Activated naive CD4-positive, alpha-beta T cell treated with anti-CD3 and anti-CD28 coated beads for 36 hours (primary cell): ENCODE measurements at places on chromosomes 6 and 20. TPM values are rescaled to one million over a fixed set of nuclear protein-coding genes. Genes with fewer than 3 reads are reported as not detected.

DNA sequence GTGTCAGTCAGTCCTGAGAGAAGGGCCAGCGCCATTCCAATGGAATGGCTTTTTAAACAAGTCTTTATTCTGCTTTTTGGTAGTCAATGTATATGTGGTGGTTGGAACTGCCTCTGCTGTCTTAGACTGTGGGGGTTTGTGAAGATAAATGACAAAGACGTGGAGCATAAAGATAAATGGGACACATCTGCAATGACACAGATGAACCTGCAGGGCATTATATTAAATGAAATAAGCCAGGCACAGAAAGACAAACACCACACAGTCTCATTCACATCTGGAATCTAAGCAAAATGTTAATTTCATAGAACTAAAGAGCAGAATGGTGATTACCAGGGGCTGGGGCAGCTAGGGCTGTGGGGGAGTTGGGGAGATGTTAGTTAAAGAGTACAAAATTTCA, 912.8 kb upstream of the MAN1A1 start:
- H3K36me3 ChIP-seq: no peaks in the 10 kb centered on the region
- H3K4me1 ChIP-seq: no peaks in the 10 kb centered on the region
- no peak overlapping the region for H3K27ac ChIP-seq
- H3K27me3 ChIP-seq: no peaks in the 10 kb centered on the region

DNA sequence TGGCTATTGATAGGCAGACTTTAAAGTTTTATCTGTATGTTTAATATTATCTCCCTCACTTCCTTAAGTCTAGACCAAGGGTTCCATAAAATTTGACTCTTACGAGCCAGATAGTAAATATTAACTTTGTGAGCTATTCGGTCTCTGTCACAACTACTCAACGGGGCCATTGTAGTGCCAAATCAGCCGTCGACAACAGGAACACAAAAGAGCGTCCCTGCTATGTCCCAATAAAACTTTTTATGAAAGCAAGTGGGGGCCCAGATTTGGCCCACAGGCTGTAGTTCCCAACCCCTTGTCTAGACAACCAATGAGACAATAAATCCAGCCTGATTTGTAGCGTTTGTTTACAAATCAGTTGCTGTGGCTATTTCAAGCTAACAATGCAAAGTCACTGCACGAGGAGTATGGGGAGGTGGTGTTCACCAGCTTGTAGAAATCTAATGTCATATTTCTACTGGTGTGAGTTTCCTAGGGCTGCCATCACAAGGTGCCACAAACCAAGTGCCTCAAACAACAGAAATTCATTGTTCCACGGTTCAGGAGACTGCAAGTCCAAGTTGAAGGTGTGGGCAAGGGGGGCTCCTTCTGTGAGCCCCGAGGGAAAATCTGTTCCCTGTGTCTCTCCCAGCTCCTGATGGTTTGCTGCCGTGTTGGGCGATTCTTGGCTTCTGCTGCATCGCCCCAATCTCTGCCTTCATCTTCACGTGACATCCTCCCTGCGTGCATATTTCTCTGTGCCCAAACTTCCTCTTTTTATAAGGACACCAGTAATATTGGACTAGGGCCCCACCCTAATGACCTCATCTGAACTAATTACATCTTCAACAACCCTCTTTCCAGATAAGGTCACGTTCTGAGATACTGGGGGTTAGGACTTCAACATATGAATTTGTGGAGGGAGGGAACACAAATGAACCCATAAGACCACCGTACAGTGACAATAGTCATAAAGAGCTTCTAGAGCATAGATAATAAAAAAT, 356.0 kb upstream of the JARID2 start:
- H3K36me3 ChIP-seq: no peaks in the 10 kb centered on the region
- no peaks in the 10 kb centered on the region for H3K4me1 ChIP-seq
- no peak for DNase-seq
- H3K27ac ChIP-seq: no peak overlapping the region
- H3K27me3 ChIP-seq: no peaks in the 10 kb centered on the region

DNA sequence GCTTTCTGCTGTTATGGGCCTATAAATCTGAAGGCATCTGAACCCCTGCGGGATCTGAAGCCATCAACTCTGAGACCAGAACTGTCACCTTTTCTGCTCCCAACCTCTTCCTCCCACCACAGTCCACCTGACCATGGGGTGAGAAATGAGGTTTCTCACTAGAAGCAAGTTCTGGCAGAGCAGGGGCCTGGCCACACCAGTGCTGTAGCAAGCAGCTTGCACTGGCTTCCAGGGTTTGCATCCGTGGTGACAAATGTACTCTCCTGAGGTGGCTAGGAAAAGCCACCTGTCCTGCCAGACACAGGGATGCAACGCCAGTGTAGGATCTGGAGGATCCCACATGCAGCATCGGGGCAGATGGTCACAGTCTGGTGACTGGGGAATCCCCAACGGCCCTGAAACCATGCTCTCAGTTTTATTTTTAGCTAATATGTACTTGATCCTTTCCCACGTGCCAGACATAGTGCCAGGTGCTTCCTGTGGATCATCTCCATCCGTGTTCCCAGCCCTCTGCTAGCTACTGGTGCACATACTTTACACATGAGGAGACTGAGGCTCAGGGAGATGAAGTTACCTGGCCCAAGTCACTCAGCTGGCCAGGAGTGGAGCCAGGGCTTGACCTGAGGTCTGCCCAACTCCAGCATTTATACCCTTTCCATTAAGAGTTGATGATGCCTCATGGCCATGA, 122.1 kb upstream of the SPACA1 start:
- no peak overlapping the region for H3K4me3 ChIP-seq
- no peaks in the 10 kb centered on the region for H3K36me3 ChIP-seq
- no peak overlapping the region for H3K27ac ChIP-seq
- no peaks in the 10 kb centered on the region for H3K4me1 ChIP-seq
- H3K27me3 ChIP-seq: peaks cover 4% of the 10 kb centered on the region

- H3K27me3 ChIP-seq: no peaks in the 10 kb centered on the region
- peaks cover 12% of the 10 kb centered on the region for H3K4me1 ChIP-seq
- no peak for DNase-seq
Measured at GRCh38 chr20:51656726-51657260, 111.4 kb downstream of the ATP9A start.

DNA sequence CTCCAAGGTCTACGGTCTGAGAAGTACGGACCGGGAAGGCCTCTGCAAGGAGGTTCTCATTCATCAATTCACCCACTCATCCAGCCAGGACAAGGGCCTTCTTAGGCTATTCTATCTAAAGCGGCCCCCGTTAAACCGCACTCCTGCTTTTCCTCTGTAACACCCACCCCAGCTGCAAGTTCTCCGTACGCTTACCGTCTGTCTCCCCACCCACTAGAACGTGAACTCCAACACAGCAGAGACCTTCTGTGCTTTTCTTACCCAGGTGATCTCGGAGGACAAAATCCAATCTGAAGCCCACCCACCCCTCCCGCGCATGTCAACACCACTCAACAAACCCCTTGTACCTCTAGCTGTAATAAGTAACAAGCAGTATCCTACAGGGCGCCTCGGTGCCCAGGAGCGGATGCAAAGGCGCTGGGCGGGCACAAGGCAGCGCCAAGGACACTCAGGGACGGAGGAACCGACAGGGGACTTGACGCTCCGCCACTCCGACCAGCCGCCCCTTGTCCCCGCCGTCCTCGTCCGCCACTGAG, 351 bp downstream of the AURKA start:
- no peak for DNase-seq
- H3K36me3 ChIP-seq: peaks cover 57% of the 10 kb centered on the region
- no peak overlapping the region for H3K27ac ChIP-seq
- H3K27me3 ChIP-seq: no peaks in the 10 kb centered on the region
- peaks cover 31% of the 10 kb centered on the region for H3K4me1 ChIP-seq

GRCh38 chr6:106516616-106517015, 112.7 kb downstream of the RTN4IP1 start:
- DNase-seq: no peak
- H3K27ac ChIP-seq: no peak overlapping the region
- H3K27me3 ChIP-seq: no peaks in the 10 kb centered on the region
- H3K4me1 ChIP-seq: peaks cover 65% of the 10 kb centered on the region

GRCh38 chr20:20731945-20732296, 19.5 kb upstream of the RALGAPA2 start:
- peaks cover 23% of the 10 kb centered on the region for H3K4me1 ChIP-seq
- no peak overlapping the region for H3K27ac ChIP-seq
- no peak for DNase-seq
- H3K4me3 ChIP-seq: no peak overlapping the region
- H3K36me3 ChIP-seq: no peaks in the 10 kb centered on the region

- no peaks in the 10 kb centered on the region for H3K27me3 ChIP-seq
- H3K36me3 ChIP-seq: no peaks in the 10 kb centered on the region
- H3K4me1 ChIP-seq: no peaks in the 10 kb centered on the region
- H3K4me3 ChIP-seq: no peak overlapping the region
- no peak overlapping the region for H3K27ac ChIP-seq
- DNase-seq: no peak
Measured at GRCh38 chr6:169220068-169220964, 33.3 kb downstream of the THBS2 start.

GRCh38 chr6:40897390-40898003, 141.5 kb downstream of the UNC5CL start:
- no peaks in the 10 kb centered on the region for H3K36me3 ChIP-seq
- no peak for DNase-seq
- no peak overlapping the region for H3K4me3 ChIP-seq
- peaks cover 7% of the 10 kb centered on the region for H3K27me3 ChIP-seq

DNA sequence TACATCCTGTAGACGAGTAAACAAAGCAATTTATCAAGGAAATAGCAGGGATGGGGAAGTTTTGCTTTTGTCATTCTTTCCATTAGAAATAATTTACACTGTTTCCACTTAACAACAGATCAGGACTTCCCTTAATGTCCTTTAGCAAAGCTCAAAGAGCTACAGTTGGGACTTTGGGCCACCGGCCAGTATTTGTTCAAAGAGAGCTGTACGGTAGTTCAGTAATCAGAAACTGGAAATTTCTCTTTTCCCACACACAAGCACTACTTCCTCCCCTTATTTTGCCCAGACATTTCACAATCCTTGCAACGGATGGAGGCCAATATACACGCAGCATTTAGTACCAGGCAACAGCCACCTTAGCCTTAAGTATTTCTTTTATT, 12.1 kb upstream of the HINT3 start:
- no peaks in the 10 kb centered on the region for H3K36me3 ChIP-seq
- H3K27ac ChIP-seq: no peak overlapping the region
- DNase-seq: no peak
- H3K4me3 ChIP-seq: no peak overlapping the region

- H3K36me3 ChIP-seq: no peaks in the 10 kb centered on the region
- no peak for DNase-seq
- H3K4me3 ChIP-seq: no peak overlapping the region
- no peaks in the 10 kb centered on the region for H3K27me3 ChIP-seq
Measured at GRCh38 chr6:115783402-115784061, 277.2 kb downstream of the FRK start.

- H3K27ac ChIP-seq: no peak overlapping the region
- peaks cover 12% of the 10 kb centered on the region for H3K4me1 ChIP-seq
- no peaks in the 10 kb centered on the region for H3K36me3 ChIP-seq
- H3K27me3 ChIP-seq: no peaks in the 10 kb centered on the region
- no peak for DNase-seq
Measured at GRCh38 chr6:43395776-43396175, 26.3 kb upstream of the ZNF318 start.

DNA sequence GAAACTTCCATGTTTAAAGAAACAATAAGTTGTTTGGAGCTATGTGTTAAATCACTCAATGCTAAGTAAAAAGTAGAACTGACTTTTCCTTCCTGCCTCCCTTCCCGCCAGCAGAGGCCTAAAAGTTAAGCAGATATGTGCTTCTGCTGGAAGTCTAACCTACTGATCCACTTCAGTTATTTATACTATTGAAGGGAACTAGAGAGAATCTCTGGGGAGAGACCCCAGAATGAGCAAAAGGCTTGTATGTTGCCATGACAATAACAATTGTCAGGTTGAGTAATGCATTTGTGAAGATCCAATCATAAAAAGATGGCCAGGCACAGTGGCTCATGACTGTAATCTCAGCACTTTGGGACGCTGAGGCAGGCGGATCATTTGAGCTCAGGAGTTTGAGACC, 24.7 kb downstream of the MGME1 start:
- peaks cover 21% of the 10 kb centered on the region for H3K4me1 ChIP-seq

Gene HLA-DRA
- 1.1 TPM for total RNA-seq

Gene SEL1L2
- total RNA-seq: not detected

Gene WFDC12
- not detected for total RNA-seq

Gene IPCEF1
- 24.4 TPM for total RNA-seq

Gene TCF21
- total RNA-seq: not detected

Gene RBL1
- 32.9 TPM for total RNA-seq
